Astrocyte of the hippocampus (primary cell): ENCODE measurements at places on chromosomes 2 and 18.

- peak; percentile 60 for DNase-seq
These were observed at the start of gene CDH7 for GRCh38 chr18:65750389-65751154. Gene CDH7, plus strand, starts transcription at chr18:65751012. Its CDS starts 11,831 bp downstream, at chr18:65762843.

GRCh38 chr2:201807452-201807999 lies 1.2 kb downstream of the CDK15 start:
- peak; percentile 52 for DNase-seq

DNA sequence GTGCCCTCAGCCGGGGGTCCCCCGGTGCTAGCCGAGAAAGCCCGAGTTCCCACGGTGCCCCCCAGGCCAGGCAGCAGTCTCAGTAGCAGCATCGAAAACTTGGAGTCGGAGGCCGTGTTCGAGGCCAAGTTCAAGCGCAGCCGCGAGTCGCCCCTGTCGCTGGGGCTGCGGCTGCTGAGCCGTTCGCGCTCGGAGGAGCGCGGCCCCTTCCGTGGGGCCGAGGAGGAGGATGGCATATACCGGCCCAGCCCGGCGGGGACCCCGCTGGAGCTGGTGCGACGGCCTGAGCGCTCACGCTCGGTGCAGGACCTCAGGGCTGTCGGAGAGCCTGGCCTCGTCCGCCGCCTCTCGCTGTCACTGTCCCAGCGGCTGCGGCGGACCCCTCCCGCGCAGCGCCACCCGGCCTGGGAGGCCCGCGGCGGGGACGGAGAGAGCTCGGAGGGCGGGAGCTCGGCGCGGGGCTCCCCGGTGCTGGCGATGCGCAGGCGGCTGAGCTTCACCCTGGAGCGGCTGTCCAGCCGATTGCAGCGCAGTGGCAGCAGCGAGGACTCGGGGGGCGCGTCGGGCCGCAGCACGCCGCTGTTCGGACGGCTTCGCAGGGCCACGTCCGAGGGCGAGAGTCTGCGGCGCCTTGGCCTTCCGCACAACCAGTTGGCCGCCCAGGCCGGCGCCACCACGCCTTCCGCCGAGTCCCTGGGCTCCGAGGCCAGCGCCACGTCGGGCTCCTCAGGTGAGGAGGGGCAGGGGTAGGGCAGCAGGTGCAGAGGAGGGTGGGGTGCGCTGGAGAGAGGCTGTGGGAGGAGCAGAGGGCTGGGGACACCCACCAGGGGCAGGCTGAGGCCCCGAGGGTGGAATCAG lies 14.1 kb upstream of the GMPPA start:
- DNase-seq = peak; percentile 38

GRCh38 chr18:363301-364085 lies 95.6 kb upstream of the THOC1 start:
- peak; percentile 37 for DNase-seq

GRCh38 chr2:165746501-165746900 lies 47.5 kb downstream of the GALNT3 start:
- peak; percentile 18 for DNase-seq

DNA sequence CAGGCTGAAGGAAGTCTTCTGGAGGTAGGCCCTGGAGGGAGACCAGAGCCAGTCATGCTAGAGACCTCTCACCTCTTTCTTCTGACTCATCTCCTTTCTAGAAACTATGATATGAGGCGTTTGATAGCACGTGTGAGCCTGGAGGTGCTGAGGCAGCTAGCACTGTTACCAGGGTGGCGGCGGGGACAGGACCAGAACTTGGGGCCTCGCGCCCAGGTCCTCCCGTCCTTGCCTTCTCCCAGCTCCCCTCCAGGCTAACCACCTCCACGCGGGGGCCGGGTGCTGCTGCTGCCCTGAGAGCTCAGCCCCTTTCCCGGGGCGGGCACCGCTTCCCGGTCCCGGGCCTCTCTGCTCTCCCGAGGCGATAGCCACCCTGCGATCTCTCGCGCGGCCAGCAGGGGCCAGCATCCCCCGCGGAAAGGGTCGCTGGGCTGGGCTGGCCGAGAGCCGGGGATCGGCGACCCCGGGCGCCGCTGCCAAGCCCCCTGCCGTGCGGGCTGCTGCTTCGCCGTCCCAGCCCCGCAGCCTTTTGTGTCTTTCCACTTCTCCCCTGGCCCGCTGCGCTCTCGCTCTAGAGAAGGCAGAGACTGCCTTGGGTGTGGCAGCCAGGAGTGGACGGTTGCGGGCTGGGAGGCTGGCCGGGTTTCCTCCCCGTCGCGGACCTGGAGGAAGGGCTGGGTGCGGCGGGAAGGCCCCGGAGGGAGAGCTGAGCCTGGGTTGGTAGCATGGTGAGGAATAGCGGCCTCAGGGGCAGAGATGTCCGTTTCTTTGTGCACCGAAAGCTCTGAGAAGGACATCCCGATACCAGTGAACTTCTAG lies 49.1 kb downstream of the TMEM17 start:
- peak; percentile 91 for DNase-seq

GRCh38 chr2:98637401-98638147 lies 29.2 kb downstream of the UNC50 start:
- DNase-seq = no peak
